Activated naive CD4-positive, alpha-beta T cell treated with anti-CD3 and anti-CD28 coated beads, Interleukin-2, amount 50 U/mL, for 16 hours (primary cell): ENCODE measurements at places on chromosomes 11 and 22.

GRCh38 chr22:18077087-18077638 is 627 bp upstream of the PEX26 start:
- no peak for DNase-seq

- DNase-seq, result no peak
These were observed 23.5 kb downstream of the IRAG1 start for GRCh38 chr11:10670099-10670498.

- no peak for DNase-seq
These were observed 66.9 kb downstream of the MPPED1 start for GRCh38 chr22:43478621-43479300.

DNA sequence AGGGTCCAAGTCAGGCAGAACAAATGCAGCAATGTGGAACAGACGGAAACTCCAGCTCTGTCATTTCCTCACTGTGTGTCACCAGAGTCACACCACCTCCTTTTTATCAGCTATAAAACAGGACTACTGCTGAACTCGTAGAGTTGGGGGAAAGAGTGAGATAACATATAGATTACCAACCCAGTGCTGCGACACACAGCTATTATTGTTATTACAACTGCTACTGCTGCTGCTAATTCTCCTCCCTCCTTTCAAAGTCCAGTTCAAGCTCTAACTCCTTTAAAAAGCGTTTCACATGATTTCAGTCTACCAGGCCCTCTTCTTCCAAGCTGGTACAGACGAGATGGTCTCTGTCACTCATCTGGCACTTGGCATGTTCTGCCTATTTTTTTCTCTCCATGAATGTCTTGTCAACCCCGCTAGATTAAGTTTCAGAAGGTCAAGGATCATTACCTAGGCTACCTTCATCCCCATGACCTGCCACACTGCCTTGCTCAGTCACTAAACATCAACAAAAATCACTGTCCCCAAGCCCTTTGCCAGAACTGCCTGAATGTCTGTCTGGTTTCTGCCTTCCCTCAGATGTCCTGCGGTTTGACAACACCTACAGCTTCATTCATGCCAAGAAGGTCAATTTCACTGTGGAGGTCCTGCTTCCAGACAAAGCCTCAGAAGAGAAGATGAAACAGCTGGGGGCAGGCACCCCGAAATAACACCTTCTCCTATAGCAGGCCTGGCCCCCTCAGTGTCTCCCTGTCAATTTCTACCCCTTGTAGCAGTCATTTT is 3.7 kb upstream of the MTFP1 start:
- no peak for DNase-seq

- no peak for DNase-seq
These were observed 36.4 kb downstream of the SWAP70 start for GRCh38 chr11:9700105-9700801.

DNA sequence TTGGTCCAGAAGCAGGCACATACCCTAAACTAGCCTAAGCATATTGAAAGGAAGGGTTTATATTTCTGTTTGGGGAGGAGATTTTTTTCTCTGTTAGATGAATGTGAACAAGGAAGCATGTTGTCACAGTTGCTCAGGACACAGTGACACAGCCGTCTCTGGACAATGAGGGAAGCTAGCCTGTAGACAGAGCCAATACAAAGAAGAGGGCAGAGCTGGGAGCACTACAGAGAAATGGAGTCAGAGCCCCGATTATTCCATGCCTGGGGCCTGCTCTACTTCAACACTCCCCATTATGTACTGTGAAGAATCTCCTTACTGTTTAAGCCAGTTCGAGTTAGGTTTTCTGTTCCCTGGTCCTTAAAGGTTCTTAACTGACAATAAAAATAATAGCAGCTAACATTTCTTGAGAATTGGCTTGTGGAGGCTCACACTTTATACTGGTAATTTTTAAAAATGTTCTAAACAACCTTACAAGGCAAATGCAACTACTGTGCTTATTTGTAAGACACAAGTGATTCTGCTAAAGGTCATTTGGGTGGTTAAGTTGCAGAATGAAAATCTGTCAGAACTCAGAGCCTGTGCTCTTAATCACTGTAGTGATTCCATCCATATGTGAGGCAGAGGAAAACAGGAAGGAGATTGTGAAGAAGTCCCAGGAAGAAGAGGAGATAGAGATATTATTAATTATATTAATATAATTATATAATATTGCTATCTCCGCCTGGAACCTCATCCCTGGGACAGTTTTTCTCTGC is 58.8 kb upstream of the RRAS2 start:
- DNase-seq, result no peak

DNA sequence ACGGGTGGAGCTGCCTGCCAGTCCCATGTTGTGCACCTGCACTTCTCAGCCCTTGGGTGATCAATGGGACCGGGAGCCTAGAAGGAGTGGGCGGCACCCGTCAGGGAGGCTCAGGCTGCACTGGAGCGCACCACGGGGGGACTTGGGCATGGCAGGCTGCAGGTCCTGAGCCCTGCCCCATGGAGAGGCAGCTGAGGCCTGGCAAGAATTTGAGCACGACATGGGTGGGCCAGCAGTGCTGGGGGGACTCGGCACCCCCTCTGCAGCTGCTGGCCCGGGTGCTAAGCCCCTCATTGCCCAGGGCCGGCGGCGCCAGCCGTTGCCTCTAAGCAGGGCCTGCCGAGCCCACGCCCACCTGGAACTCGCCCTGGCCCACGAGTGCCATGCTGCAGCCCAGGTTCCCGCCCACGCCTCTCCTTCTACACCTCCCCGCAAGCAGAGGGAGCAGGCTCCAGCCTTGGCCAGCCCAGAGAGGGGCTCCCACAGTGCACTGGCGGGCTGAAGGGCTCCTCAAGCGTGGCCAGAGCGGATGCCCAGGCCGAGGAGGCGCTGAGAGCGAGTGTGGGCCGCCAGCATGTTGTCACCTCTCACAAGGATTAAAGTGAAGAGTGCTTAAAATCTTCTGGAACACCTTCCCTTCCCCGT is 372.0 kb downstream of the ETS1 start:
- DNase-seq, result no peak

- no peak for DNase-seq
These were observed 14.4 kb downstream of the C22orf42 start for GRCh38 chr22:32144496-32145274.

DNA sequence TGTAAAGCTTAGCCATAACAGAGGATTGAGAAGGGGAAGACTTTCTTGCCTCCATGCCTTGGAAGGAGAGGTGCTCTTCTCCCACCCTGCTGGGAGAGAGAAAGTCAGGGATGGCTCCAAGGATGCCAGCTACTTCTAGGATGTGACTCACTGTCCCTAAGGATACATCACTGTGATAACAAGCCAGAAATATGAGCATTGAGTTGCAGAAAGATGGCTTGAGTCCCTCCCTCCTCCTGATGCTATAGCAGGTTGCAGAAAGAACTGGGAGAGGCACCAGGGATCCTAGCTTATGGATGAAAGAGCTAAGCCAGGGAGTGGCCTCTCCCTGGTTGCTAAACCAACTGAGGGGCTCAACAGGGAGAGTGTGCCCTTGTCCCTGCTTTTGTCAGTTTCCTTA is 27.8 kb upstream of the FJX1 start:
- no peak for DNase-seq

- DNase-seq, result peak; percentile 28
These were observed 997 bp downstream of the UBE2L3 start for GRCh38 chr22:21568347-21569075.

DNA sequence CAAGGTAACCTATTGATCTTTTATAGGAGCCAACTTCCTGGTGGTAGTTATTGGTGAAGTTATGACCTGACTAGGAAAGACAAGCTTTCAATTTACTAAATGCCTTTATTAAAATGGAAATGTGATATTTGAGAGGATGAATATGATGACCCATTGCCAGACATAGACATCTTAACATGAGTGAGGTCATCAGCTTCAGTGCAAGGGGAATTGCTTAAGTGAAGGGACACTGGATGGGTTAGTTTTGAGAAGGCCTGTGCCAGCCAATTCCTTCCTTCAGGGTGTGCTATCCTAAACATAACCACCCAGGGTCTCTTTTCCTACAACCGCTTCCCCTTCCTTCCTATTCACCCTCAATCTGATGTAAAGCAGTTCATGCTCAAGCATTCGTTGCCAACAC is 21.5 kb downstream of the NAV2 start:
- DNase-seq, result no peak

DNA sequence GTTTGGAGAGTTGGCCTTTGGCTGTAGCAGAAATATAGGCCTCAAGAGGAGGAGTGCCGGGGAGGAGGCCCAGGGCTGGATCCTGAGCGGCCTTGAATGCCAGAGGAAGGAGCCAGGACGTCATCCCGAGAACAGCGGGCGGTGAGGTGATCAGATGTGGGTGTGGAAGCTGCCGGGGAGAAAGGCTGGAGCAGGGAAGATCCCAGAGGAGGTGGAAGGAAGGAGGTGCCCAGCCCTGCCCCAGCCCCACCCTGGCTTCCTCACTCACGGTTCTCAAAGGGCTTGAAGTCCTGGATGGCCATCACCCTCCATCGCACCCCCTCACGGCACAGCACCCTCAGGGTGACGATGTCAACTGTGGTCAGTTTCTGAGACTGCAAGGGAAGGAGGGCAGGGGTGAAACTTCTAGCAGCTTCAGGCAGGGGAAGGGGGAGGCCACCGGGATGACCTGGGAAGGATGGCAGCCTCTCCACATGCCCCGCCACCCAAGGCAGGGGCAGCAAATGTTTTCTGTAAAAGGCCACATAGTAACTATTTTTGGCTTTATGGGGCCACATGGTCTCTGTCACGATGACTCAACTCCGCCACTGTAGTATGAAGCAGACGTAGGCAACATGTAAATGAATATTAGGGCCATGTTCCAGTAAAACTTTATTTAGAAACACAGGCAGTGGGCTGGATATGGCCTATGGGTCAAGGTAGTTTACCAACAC is 10.7 kb downstream of the IL2RB start:
- no peak for DNase-seq

DNA sequence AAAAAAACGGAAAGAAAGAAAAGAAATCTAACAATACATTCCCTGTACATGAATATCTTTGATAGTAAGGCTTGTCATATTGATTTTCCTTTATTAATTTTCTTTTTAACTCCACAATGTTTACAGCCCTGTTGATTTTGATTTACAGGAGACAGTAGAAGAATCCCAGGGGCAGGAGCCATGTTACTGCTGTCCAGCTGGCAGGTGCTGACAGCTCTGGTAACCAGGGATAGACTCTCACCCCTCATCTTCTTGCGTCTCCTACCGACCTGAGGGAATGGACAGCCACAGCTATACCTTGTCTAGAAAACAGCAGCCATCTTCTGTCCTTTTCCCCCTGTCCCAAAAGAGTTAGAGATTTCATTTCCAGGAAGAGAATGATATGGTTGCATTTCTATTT is 37.4 kb downstream of the PRDM10 start:
- no peak for DNase-seq

- DNase-seq, result no peak
These were observed 57.6 kb downstream of the NAV2 start for GRCh38 chr11:19770277-19770676.

GRCh38 chr11:118622376-118623268 is 15.2 kb downstream of the PHLDB1 start:
- DNase-seq, result no peak

GRCh38 chr22:41620589-41621098 is at the start of gene DESI1:
Gene DESI1, minus strand, starts transcription at chr22:41621043. Its CDS starts 204 bp downstream, at chr22:41620839.
- DNase-seq, result no peak

- DNase-seq, result no peak
These were observed 9.6 kb downstream of the SCARF2 start for GRCh38 chr22:20427945-20428417.

DNA sequence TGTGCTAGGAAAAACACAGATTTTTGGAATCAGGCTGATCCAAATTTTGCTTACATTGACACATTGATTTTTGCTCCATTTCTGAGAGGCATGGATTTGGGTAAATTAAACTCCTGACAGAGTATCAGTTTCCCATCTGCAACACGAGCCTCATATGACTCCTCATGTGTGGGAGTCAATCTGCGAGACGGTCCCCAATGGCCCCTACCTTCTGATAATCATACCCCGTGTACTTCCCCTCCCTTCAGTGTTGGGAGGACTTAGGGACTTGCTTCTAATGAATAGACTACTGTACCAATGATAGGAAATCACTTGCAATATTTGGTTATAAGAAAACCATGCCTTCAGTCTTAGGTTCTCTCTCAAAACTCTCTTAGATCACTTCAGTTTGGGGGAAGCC is 302.7 kb downstream of the ETS1 start:
- DNase-seq, result no peak

GRCh38 chr11:122769126-122769780 is 69.0 kb upstream of the CRTAM start:
- no peak for DNase-seq

DNA sequence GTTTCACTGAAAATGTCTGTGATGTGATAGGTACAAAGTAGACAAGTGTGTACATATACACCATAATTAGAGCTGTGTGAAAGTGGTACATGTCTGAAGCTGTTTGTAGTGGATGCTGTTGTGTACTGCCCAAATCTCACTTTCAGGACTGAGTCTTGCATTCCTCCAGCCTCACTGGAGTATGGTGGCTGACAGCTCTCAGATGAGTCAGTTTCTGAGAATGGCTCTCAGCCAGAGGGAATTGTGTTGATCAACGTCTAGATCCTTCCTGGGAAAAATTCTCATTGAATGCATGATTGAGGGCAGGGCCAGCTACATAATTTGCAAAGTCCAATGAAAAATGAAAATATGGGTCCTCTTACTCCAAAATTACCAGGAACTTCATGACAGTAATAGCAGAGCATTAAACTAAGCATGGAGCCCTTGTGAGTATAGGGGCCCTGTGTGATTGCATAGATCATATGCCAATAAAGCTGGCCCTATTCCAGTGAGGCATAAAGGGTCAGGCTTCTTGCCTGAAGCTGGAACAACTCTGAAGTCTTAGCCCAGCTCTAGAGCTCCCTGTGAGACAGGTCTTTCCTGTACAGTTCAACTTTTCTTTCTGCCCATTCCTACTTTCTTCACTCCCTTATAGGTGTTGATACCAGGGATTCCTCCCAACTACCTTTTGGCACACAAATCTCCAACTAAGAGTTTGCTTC is 10.8 kb upstream of the CYP2R1 start:
- no peak for DNase-seq

- no peak for DNase-seq
These were observed 275.6 kb downstream of the GRM5 start for GRCh38 chr11:88790182-88790581.

- no peak for DNase-seq
These were observed 1.9 kb downstream of the MAP4K2 start for GRCh38 chr11:64801158-64801464.

DNA sequence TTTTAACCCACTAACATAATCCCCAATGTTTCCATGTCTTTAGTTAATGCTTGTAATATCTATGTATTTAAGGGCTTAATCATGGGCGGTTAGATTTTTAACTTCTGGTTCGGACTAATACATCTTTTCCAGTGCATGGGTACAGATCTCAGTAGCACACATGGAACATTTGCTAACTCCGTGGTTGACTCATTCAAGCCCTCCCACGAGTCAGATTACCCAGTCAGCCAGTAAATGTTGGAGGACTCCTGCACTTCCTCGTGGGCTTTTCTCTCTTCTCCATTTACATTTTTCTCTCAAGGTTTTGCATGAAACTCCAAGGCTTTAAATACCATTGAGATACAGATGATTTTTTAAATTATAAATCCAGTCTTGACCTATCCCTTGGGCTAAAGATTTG is 313.9 kb downstream of the ST3GAL4 start:
- no peak for DNase-seq

- no peak for DNase-seq
These were observed 32.6 kb upstream of the CRYBB3 start for GRCh38 chr22:25167082-25167481.
